A549 treated with RU486 at 1 μM for 4 hours (cell line): ENCODE measurements at places on chromosomes 5 and 9. TPM values are rescaled to one million over a fixed set of nuclear protein-coding genes. Genes with fewer than 3 reads are reported as not detected.

The NIPBL gene
- 9.5 to 15.9 TPM (median 14.6 TPM) in 5 replicates for total RNA-seq

The EMB gene
- total RNA-seq = 2.4 to 6.5 TPM (median 5.4 TPM) in 5 replicates

The PCDHGA8 gene
- total RNA-seq = 0.03 TPM in 1 of 5 replicates, not detected in the others

The HOMER1 gene
- total RNA-seq = 4.5 to 12.0 TPM (median 5.2 TPM) in 5 replicates

The GPR150 gene
- 0.07 to 0.26 TPM (median 0.19 TPM) in 4 of 5 replicates, not detected in the other for total RNA-seq

The ITGA2 gene
- total RNA-seq = 16.6 to 32.9 TPM (median 29.0 TPM) in 5 replicates

The EGFLAM gene
- 0.30 to 0.44 TPM in 2 of 5 replicates, not detected in the others for total RNA-seq

The SERF1A gene
- total RNA-seq = 0.98 to 2.2 TPM (median 1.3 TPM) in 5 replicates

The NSUN2 gene
- total RNA-seq = 89.1 to 106 TPM (median 95.0 TPM) in 5 replicates

The MATR3 gene
- total RNA-seq = 102 to 202 TPM (median 189 TPM) in 5 replicates

The FAM153A gene
- total RNA-seq = not detected in 5 replicates

The IL9 gene
- not detected in 5 replicates for total RNA-seq

The C9orf40 gene
- total RNA-seq = 7.1 to 12.0 TPM (median 11.0 TPM) in 5 replicates

The GDA gene
- total RNA-seq = 0.93 to 1.6 TPM (median 1.3 TPM) in 5 replicates

The PRRX2 gene
- total RNA-seq = 3.1 to 8.8 TPM (median 7.9 TPM) in 5 replicates

The ZNF483 gene
- total RNA-seq = 0.40 to 0.88 TPM (median 0.77 TPM) in 5 replicates

The MZB1 gene
- total RNA-seq = not detected in 5 replicates

The MRRF gene
- total RNA-seq = 60.3 to 76.2 TPM (median 68.9 TPM) in 5 replicates

The OR13C2 gene
- total RNA-seq = not detected in 5 replicates

The SMIM33 gene
- total RNA-seq = not detected in 5 replicates

The CAVIN4 gene
- 0.26 to 0.56 TPM (median 0.54 TPM) in 5 replicates for total RNA-seq

The SLC36A2 gene
- total RNA-seq = not detected in 5 replicates

The C9orf50 gene
- total RNA-seq = 0.14 TPM in 1 of 5 replicates, not detected in the others

The IFNA21 gene
- total RNA-seq = not detected in 5 replicates

The WNT8A gene
- not detected in 5 replicates for total RNA-seq

The PTGES gene
- 108 to 136 TPM (median 113 TPM) in 5 replicates for total RNA-seq

The SLC6A19 gene
- total RNA-seq = 0.04 TPM in 1 of 5 replicates, not detected in the others

The PPP2R2B gene
- total RNA-seq = 0.07 to 0.37 TPM (median 0.12 TPM) in 5 replicates

The MCC gene
- 0.16 to 0.39 TPM (median 0.26 TPM) in 5 replicates for total RNA-seq

The OTP gene
- total RNA-seq = 0.08 to 0.19 TPM (median 0.13 TPM) in 4 of 5 replicates, not detected in the other

The GABRG2 gene
- not detected in 5 replicates for total RNA-seq

The JAK2 gene
- 1.2 to 3.6 TPM (median 2.6 TPM) in 5 replicates for total RNA-seq

The ZNF484 gene
- 1.4 to 3.3 TPM (median 2.0 TPM) in 5 replicates for total RNA-seq

The OSMR gene
- 47.6 to 80.4 TPM (median 77.8 TPM) in 5 replicates for total RNA-seq

The DENND1A gene
- total RNA-seq = 9.5 to 11.2 TPM (median 10.7 TPM) in 5 replicates

The SPATA31A7 gene
- not detected in 5 replicates for total RNA-seq

The CARTPT gene
- total RNA-seq = not detected in 5 replicates

The FOXD4L6 gene
- total RNA-seq = 0.11 TPM in 1 of 5 replicates, not detected in the others

The TMEM252 gene
- total RNA-seq = not detected in 5 replicates

The C5orf52 gene
- total RNA-seq = not detected in 5 replicates

The IRGM gene
- 0.06 to 0.37 TPM (median 0.15 TPM) in 3 of 5 replicates, not detected in the others for total RNA-seq

The KLF9 gene
- total RNA-seq = 0.32 to 0.75 TPM (median 0.71 TPM) in 5 replicates

The PCDHGA9 gene
- 0.03 to 0.05 TPM (median 0.04 TPM) in 3 of 5 replicates, not detected in the others for total RNA-seq

The PLK2 gene
- 76.3 to 98.4 TPM (median 80.5 TPM) in 5 replicates for total RNA-seq
